Mononuclear cell (primary cell): ENCODE measurements at places on chromosomes 1 and 21. TPM values are rescaled to one million over a fixed set of nuclear protein-coding genes. Genes with fewer than 3 reads are reported as not detected.

LRRC8C gene
- total RNA-seq = 46.0 TPM

S100B gene
- total RNA-seq = 20.8 TPM

ATP1A1 gene
- 173 TPM for total RNA-seq

FAM229A gene
- total RNA-seq = 11.5 TPM

IFNGR2 gene
- 88.1 TPM for total RNA-seq

TRIM46 gene
- total RNA-seq = 0.52 TPM

TSPAN2 gene
- total RNA-seq = 2.6 TPM

SYT2 gene
- under 0.01 TPM for total RNA-seq

DISC1 gene
- total RNA-seq = 17.2 TPM

NBPF4 gene
- not detected for total RNA-seq

CFHR5 gene
- total RNA-seq = not detected

ALX3 gene
- total RNA-seq = not detected

NEGR1 gene
- 0.31 TPM for total RNA-seq

PERM1 gene
- 0.10 TPM for total RNA-seq

PTPRC gene
- total RNA-seq = 1,024 TPM

QSOX1 gene
- total RNA-seq = 56.0 TPM

C1orf141 gene
- under 0.01 TPM for total RNA-seq

MYBPHL gene
- total RNA-seq = not detected

TRIM17 gene
- 0.42 TPM for total RNA-seq

CASZ1 gene
- total RNA-seq = 18.8 TPM

PM20D1 gene
- total RNA-seq = 0.42 TPM

TMEM52 gene
- 0.31 TPM for total RNA-seq

TRPM2 gene
- total RNA-seq = 2.2 TPM

PDZK1IP1 gene
- 3.6 TPM for total RNA-seq

TRIM67 gene
- under 0.01 TPM for total RNA-seq

DTL gene
- total RNA-seq = 0.52 TPM

WDR64 gene
- 0.10 TPM for total RNA-seq

CD247 gene
- total RNA-seq = 162 TPM

PRAMEF5 gene
- not detected for total RNA-seq

IBA57 gene
- 4.7 TPM for total RNA-seq

VANGL2 gene
- under 0.01 TPM for total RNA-seq

DMBX1 gene
- total RNA-seq = not detected

OR6N1 gene
- total RNA-seq = under 0.01 TPM

CCDC17 gene
- total RNA-seq = 2.6 TPM

ADAMTS1 gene
- total RNA-seq = 2.2 TPM

S100A7 gene
- not detected for total RNA-seq

OR2AK2 gene
- 0.10 TPM for total RNA-seq

AJAP1 gene
- total RNA-seq = under 0.01 TPM

PARP1 gene
- total RNA-seq = 34.1 TPM

PADI1 gene
- total RNA-seq = not detected

PRAMEF27 gene
- not detected for total RNA-seq

AMY1A gene
- not detected for total RNA-seq

SERINC2 gene
- total RNA-seq = 1.4 TPM

TFF2 gene
- not detected for total RNA-seq

CR1L gene
- 0.21 TPM for total RNA-seq

AMY1C gene
- not detected for total RNA-seq

CRNN gene
- not detected for total RNA-seq

DENND2C gene
- 2.8 TPM for total RNA-seq

FTCD gene
- total RNA-seq = 0.10 TPM

LIN9 gene
- total RNA-seq = 2.4 TPM

SLAMF6 gene
- total RNA-seq = 8.2 TPM

CD1E gene
- 0.52 TPM for total RNA-seq

ACTN2 gene
- under 0.01 TPM for total RNA-seq

DUSP23 gene
- 6.3 TPM for total RNA-seq

AMY2A gene
- not detected for total RNA-seq

DCDC2B gene
- not detected for total RNA-seq

GUCA2B gene
- total RNA-seq = not detected

CGN gene
- 1.7 TPM for total RNA-seq

SERTAD4 gene
- under 0.01 TPM for total RNA-seq

FMO5 gene
- 3.5 TPM for total RNA-seq
